ENCODE measurements at places on chromosomes 6 and 20.
A peak's percentile ranks its signal among the peaks of the same experiment; 100 is the strongest.

- DNase-seq: no peak
Measured at GRCh38 chr6:90216072-90216977, 80.3 kb downstream of the BACH2 start.

DNA sequence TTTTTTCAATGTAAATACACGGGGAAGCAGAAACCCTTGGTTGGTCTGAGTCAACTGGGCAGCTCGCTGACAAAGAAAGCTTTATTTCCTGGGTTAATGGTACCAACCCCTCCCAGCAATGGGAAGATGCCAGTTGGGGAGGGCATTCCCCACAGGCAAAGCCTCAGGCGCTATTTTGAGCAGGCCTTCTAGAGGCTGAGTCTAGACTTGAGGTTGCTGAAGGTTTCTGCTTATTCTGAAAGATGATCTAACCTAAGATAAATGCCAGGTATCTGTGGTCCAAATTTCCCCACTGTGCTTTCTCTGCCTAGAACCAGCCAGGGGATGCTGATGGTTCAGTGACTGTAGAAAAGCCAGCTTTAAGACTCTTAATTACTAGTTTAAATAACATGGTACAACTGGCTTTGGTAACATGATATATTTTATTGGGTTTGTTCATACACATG, 172.5 kb upstream of the JARID2 start:
- peak; percentile 16 for DNase-seq

GRCh38 chr6:136685540-136686108, 106.7 kb downstream of the MAP3K5 start:
- no peak for DNase-seq

GRCh38 chr20:58711266-58712051, 18.9 kb downstream of the NPEPL1 start:
- DNase-seq: no peak

- no peak for DNase-seq
Measured at GRCh38 chr20:37915800-37916570, 13.1 kb downstream of the VSTM2L start.

DNA sequence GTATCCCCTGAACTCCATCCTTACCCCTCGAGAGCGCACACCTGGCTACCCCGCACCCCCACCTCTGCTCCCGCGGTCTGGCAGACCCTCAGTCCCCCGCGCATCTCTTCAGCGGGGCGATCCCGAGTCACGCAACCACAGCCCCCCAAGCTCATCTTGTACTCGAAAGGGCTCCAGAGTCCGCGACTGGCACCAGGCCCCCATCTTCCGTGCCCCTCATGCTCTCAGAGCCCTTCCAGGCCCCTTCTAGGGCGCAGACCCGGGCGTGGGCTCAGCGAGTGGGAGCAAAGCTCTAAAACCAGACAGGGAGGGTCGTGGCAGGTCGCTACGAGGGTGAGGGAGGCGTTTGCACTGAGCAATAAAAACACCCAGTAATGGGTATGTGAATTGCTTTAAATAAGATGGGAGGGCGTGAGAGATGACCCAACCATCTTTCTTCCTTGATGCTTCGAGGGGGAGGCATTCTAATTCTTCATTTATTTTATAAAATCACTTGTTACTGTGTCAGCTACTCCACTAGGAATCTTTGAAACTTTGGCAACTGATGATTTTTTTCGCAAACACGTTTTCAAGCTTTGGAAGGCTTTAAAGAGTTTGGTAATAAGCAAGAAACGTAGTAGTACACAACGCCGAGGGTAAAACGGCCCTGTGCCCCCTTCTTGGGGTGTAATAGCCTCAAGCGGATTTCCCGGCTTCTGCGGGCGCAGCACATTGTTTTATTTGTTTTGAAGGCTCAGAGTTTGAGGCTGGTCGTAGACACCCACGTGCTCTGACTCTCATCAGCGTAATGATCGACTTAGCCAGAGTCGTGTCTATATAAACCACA, 42.6 kb upstream of the SUPT3H start:
- DNase-seq: no peak

DNA sequence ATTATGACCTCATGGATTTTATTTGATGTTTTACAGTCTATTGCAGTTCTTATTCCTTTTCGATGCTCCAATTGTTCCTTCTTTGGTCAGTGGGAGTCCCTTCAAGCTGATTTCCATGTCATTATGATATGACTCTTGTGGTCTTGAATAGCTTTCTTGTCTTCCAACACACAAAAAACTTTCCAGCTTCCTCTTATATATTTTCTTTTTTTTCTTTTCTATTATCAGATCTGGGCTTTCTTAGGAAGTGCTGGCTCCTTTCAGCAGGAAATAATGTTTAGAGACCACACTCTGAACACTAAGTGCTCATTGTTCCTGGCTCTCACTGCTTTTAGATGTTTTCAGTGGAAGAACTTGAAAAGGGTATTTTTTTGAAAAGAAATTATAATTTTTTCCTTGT, 3.1 kb upstream of the SLC17A1 start:
- no peak for DNase-seq

GRCh38 chr6:70175770-70176169, 127.1 kb downstream of the COL9A1 start:
- no peak for DNase-seq

DNA sequence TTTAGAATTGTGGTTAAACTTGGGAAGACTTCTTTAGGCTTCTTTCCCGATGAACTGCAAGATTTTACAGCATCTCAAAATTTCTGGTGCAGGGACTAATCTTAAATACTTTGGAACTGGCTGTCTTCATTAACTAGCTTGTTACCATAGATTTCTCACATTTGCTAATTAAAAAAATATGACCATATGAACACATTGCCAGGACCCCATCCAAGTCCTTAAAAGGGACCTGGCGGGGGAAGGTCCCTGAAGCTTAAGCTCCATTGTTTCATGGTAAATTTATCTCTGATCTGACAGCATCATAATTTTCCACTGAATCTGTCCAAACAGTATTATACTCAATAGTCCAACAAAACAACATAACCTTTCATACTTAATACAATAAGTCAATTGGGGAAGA, 517.8 kb upstream of the FLRT3 start:
- DNase-seq: no peak

- DNase-seq: peak; percentile 13
Measured at GRCh38 chr6:15036690-15037245, 209.1 kb upstream of the JARID2 start.

- DNase-seq: no peak
Measured at GRCh38 chr20:23249541-23249940, 101.0 kb upstream of the NXT1 start.

DNA sequence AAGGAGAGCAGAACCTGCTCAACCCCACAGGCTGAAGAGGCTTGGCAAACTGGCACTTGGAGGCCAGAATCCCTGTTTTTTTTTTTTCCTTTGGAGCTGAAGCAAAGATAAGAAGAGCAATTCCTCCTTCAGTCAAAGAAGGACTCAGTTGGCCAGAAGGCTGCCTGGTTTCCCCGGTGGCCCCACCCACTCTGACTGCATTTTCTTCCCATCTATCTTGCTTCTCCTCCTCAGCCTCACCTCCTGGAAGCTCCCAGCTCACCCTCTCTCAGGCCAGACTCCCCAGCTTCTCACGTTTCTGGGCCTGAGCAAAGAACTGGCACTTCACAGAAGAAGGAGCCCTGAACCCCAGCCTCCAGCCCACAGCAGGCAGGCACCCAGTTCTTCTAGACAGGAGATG, 2.4 kb downstream of the LRFN2 start:
- DNase-seq: no peak

DNA sequence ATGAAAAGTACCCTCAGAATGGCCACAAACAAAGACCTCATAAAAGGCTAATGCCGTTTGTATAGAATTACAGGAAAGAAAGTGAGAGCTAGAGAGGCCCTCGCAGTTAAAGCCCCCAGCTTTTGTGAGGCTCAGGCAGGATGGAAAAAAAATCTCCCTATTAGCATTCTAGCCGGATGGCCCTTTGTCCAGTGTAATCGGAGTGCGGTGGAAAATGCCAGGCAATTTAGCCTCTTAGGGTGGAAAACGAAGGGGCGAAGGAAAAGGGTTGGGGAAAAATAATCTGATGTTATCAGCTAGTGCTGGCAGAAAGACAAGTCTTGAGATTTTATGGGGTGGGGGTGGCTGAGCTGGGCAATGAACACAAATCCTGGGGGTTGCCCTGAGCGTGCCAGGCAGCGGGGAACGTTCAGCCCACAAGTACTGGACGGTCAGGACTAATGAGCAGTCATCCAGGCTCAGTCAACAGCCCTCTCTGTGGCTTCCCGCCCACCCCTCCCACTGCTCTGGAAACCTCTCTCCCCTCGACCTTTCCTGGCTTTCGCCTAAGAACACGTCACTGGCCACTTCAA, 92.4 kb downstream of the PSMG4 start:
- no peak for DNase-seq

GRCh38 chr6:107533415-107534059, 43.6 kb downstream of the SOBP start:
- no peak for DNase-seq

DNA sequence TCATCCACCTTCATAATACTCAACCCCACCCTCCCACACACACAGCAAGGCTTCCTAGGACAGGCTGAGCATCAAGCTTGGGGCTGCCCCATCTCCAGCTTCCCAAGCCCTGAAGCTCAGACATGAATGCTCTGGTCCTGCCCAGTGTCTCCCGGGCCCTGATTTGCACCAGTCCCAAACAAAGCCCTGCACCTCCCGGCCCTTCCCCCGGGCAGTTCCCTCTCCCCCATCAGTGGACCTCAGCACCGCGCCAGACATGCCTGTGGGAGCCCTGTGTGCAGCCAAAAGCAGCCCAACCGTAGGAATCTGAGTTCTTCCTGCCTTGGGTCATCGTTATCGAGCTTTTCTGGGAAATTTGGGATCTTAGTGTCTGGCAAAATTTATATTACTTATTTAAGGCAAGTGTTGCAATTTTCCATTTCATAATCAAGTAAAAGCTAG, 63.5 kb downstream of the THBS2 start:
- no peak for DNase-seq

DNA sequence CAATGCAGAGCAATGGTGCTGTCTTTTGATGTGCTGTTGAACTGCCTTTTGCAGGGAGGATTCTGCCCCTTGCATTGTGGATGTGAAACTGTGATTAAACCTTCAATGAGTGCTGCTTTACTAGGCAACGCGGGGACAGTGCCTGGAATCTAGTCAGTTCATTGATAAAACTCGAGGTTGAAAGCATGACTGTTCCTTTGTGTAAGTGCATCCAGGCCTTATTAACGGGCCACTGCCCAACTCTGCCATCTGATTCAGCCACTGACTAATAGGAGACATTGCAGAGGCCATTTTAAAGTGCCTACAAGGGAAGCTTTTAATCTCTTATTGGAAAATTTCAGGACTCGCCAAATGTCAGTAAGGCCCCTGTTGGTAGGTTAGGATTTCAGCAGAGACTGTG, 49.3 kb downstream of the SLC35F1 start:
- DNase-seq: no peak

DNA sequence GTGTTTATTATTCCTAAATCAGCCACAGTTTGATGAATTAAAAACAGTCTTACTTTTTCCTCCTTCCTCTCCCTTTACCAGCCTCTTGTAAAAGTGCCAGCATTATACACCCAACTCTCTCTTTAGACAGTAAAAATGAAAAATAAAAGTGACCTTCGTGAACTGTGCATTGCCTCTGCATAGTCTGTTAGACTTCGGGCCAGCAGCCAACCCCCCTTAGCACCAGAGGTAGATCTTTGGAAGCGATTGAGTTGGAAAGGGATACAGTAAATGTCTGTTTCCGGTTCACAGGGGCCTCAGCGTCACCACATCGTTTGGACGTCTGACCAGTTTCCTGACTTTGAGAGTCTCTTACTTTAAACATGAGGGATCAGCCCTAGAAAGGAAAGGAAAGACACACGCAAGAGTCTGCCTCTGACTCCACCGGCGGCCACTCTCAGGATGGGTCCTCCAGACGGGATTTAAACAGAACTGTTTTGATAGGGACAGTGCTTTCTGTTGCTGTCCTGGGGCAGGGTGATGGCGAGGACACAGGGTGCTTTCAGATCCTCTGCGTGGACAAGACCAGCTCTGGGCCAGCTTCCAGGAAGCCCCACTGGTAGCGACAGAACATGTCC, 206.6 kb upstream of the PREP start:
- no peak for DNase-seq

DNA sequence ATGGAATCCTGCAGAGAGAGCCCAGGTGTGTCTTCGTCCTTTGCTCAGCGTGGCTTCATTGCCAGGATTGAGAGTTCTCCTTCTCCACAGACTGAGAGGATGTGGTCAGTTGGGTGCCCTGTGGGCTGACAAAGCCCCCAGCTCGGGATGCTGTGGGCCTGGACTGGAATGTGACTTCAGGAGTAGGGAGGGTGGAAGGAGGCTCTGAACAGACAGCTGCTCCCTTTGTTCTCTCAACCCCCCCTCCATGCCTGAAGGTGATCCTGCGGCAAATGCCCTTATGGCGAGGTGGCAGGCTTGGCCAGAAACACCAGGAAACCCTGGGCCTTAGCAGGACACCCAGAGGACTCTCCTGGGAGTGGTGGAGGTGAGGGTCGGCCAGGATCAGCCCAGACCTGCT, 1.8 kb upstream of the CST5 start:
- no peak for DNase-seq

DNA sequence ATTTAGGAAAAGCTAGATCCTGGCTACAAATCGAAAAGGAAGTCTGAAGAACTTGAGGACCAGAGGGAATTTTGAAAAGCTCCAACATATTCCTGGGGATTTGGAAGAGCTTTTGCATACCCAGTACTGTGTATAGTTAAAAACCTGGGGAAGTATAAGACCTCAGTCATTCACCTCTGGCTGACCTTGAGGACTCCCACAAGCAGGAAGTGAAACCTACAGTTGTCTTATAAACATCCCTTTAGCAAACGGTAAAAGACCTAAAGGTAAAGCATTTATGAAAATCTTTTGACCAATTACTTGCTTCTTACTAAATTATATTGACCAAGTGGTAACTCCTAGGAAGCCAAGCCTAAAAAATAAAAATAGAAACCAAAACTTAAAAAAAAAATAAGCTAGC, 175.0 kb downstream of the HAO1 start:
- DNase-seq: no peak

GRCh38 chr20:41309817-41310216, 7.7 kb downstream of the ZHX3 start:
- DNase-seq: no peak

GRCh38 chr6:75755704-75756103, 6.7 kb downstream of the MYO6 start:
- no peak for DNase-seq

Measured in Calu3 (cell line).